T-cell (primary cell): ENCODE measurements at places on chromosomes 4 and X. TPM values are rescaled to one million over a fixed set of nuclear protein-coding genes. Genes with fewer than 3 reads are reported as not detected.

DNA sequence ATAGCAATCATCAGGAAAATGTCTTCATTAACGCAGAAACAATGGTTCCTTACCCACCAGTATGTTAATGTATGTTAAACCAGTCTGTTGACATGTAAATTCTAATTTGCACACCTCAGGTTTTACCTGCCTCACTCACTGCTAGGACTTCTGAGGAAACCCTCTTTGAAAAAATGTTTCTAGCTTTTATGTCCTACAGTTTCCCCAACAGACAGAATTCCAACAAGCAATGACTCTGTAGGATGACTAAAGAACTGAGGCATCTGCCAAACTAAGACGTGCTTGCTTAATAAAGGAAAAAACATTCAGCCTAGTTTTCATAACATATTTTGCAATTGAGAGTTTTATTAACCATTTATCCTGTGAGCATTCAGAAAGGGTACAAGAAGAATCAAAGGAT, 20.6 kb upstream of the SOX3 start:
- no peak overlapping the region for H3K4me3 ChIP-seq
- no peaks in the 10 kb centered on the region for H3K36me3 ChIP-seq
- no peak overlapping the region for H3K27ac ChIP-seq
- no peaks in the 10 kb centered on the region for H3K27me3 ChIP-seq
- no peaks in the 10 kb centered on the region for H3K4me1 ChIP-seq
- no peak for DNase-seq

CYTL1 gene
- total RNA-seq = not detected

DNA sequence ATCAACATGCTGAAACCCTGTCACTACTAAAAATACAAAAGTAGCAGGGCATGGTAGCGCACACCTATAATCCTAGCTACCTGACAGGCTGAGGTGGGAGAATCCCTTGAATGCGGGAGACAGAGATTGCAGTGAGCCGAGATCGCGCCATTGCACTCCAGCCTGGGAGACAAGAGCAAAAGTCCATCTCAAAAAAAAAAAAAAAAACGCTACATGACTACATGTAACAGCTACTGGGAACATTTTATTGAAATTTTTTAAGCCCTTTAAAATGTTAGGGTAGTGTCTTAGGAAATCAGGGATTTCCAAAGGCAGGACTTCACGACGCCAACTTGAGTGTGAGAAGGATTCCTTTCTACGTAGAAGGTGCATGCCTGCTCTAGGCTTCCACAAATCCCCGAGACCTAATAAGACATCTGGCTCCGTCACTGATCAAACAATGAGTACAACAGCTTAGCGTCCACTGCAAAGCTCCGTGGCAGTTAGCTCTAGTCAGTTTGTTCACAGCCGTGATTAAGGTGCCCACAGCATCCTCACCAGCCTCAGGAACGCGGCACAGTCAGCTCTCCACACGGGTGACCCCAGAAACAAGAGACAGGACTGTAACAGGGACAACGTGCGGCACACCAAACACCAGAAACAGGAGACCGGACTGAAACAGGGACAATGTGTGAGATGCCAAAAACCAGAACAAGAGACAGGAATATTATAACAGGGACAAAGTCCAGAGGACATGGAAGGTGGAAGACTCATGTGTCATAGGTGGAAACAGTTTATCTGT, 33.7 kb downstream of the DHRSX start:
- no peak overlapping the region for H3K4me3 ChIP-seq
- H3K27me3 ChIP-seq = no peaks in the 10 kb centered on the region
- no peaks in the 10 kb centered on the region for H3K4me1 ChIP-seq
- DNase-seq = no peak

GRCh38 chr4:26542991-26543390, 40.9 kb upstream of the TBC1D19 start:
- no peak overlapping the region for H3K27ac ChIP-seq
- no peak for DNase-seq
- no peaks in the 10 kb centered on the region for H3K36me3 ChIP-seq
- H3K4me1 ChIP-seq = no peaks in the 10 kb centered on the region

GRCh38 chrX:111892375-111892774, 16.4 kb downstream of the TRPC5OS start:
- no peak for DNase-seq
- H3K4me1 ChIP-seq = no peaks in the 10 kb centered on the region
- no peaks in the 10 kb centered on the region for H3K27me3 ChIP-seq
- no peaks in the 10 kb centered on the region for H3K36me3 ChIP-seq
- H3K4me3 ChIP-seq = no peak overlapping the region
- no peak overlapping the region for H3K27ac ChIP-seq

GRCh38 chrX:103475381-103475780, 43.9 kb downstream of the RAB40A start:
- no peak overlapping the region for H3K27ac ChIP-seq
- no peak for DNase-seq
- no peaks in the 10 kb centered on the region for H3K36me3 ChIP-seq
- H3K27me3 ChIP-seq = no peaks in the 10 kb centered on the region
- H3K4me1 ChIP-seq = no peaks in the 10 kb centered on the region
